ENCODE measurements at places on chromosomes 5 and 9.

GRCh38 chr5:181181650-181182565 is 23.1 kb downstream of the TRIM7 start:
- DNase-seq: peak; percentile 67

DNA sequence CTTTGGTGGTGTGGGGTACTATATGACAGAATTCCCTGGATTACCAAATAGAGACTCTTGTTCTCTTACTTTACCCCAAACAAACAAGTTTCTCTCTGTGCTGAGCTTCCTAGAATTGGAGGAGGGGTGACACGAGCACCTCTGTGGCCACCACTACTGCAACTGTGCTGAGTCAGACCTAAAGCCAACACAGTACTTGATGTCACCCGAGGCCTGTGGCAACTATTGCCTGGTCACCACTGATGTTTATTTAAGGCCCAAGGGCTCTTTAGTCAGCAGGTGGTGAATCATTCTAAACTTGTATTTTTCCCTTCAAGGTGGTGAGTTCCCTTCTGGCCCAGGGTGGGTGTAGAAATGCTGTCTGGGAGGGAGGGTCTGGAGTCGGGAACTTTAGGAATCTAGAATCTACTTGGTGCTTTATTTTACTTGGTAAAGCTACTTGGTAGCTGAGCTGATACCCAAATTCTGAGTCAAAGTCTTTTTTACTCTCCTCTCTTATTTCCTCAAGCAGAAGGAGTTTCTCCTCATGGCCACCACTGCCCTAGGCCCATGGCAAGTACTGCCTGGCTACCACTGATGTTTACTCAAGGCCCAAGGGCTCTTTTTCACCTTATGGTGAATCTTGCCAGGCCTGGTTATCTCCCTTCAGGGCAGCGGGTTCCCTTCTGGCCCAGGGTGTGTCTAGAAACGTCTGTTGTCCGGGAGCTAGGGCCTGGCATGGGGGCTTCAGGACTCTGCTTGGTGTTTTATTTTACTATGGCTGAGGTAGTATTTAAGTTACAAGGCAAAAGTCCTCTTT is 9.8 kb downstream of the LURAP1L start:
- peak; percentile 69 for DNase-seq

GRCh38 chr5:9987101-9987500 is 262.6 kb downstream of the ATPSCKMT start:
- no peak for DNase-seq

GRCh38 chr9:7259544-7260241 is 501.9 kb downstream of the KDM4C start:
- DNase-seq: no peak

GRCh38 chr9:112360047-112360804 is 19.7 kb upstream of the HSDL2 start:
- DNase-seq: peak; percentile 34

GRCh38 chr9:89477811-89478630 is 19.9 kb downstream of the SEMA4D start:
- DNase-seq: peak; percentile 42

DNA sequence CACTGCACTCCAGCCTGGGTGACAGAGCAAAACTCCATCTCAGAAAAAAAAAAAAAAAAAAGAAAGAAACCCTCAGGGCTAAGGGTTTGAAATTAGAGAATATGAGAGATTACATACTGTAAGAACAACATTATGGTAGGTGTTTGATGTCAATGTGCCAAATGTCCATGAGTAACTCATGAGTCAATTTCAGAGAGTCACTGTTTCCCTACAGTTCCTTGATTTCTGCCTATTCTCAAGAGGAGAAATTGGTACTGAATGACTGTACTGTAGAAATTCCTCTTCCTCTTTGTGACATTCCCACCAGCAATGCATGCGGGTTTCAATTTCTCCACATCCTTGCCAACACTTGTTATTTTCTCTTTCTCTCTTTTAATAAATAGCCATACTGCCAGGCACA is 35.2 kb downstream of the MARVELD2 start:
- peak; percentile 77 for DNase-seq

GRCh38 chr5:173324115-173325001 is 3.9 kb downstream of the STC2 start:
- DNase-seq: peak; percentile 91

- peak; percentile 66 for DNase-seq
Measured at GRCh38 chr5:65722575-65723403, 784 bp downstream of the NLN start.

- DNase-seq: no peak
Measured at GRCh38 chr5:145521066-145521465, 314.1 kb downstream of the PRELID2 start.

- peak; percentile 67 for DNase-seq
Measured at GRCh38 chr5:79025054-79025472, 40.0 kb upstream of the ARSB start.

DNA sequence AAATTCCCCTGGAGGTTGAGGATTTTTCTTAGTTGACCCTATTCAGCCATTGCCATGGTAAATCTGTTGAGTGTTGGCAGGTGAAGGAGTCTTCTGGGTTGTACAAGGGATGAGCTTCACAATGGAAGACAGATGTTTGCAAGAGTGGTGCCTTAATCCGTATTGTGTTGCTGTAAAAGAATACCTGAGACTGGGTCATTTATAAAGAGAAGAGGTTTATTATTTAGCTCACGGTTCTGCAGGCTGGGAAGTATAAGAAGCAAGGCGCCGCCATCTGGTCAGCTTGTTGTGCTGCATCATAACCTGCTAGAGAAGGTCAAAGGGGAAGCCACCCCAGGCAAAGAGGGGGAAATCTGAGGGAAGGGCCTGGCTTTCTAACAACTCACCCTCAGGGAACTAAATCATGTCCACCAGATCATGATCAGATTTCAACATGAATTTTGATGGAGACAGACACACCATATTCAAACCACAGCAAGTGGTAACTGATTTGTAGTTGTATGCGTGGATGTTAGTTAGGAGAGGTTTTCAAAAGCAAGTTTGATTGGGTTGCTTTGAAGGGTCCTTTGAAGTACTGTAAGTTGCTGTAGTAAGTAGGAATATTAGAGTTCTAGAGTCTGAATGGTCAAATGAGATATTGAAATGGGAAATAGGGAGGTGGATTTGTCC is 2.5 kb downstream of the TNPO1 start:
- DNase-seq: peak; percentile 56

DNA sequence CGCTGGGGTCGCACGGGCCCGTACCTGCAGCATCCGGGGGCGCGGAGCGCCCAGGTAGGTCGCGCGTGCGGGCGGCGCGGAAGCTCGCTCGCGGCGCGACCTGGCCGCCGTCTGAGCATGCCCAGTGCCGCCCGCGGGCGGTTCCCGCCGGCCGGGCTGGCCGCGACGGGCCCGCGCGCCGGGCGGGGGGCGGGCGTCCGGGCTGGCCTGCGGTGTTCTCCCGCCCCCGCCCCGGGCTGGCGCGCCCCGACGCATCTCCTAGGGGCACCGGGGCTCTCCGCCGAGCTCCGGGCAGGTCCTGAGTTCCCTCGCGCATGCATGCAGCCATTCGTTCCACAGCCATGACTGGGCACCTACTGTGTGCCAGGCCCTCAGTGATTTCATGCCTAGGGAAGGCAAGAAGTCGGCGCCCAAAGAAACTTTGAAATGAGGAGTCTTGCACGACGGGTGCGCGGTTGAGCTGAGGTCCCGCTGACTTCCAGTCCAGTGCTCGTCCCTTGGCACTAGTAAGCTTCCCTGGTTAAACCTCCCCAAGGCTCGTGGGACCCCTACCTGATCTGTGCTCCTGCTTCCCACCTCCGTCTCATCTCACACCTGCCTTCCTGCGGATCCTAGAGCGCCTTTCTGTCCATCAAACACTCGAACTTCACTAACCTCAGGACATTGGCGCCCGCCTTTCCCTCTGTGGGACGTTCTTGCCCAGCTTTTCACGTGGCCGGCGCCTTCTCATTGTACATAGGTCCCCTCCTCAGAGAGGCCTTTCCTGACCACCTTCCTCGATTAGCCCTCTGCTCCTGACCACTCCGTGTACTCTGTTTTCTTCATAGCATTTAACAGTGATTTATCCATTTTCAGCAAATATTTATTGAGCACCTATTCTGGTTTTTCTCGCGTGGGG is at the start of gene PTPN3:
PTPN3 (minus strand) TSS at position 113 of the 898 bp plus-strand sequence. CDS start 34,873 bp downstream, outside the sequence.
- no peak for DNase-seq

GRCh38 chr9:99449726-99450125 is 227.6 kb downstream of the SEC61B start:
- peak; percentile 37 for DNase-seq

- no peak for DNase-seq
Measured at GRCh38 chr5:6705088-6705487, 8.1 kb upstream of the TENT4A start.

GRCh38 chr5:173243243-173243830 is 8.3 kb upstream of the NKX2-5 start:
- no peak for DNase-seq

GRCh38 chr9:123823194-123823947 is 106.6 kb downstream of the DENND1A start:
- no peak for DNase-seq

GRCh38 chr5:164784230-164784629 is 1278.8 kb downstream of the MAT2B start:
- no peak for DNase-seq

GRCh38 chr5:170192829-170193228 is 40.0 kb upstream of the C5orf58 start:
- DNase-seq: no peak

DNA sequence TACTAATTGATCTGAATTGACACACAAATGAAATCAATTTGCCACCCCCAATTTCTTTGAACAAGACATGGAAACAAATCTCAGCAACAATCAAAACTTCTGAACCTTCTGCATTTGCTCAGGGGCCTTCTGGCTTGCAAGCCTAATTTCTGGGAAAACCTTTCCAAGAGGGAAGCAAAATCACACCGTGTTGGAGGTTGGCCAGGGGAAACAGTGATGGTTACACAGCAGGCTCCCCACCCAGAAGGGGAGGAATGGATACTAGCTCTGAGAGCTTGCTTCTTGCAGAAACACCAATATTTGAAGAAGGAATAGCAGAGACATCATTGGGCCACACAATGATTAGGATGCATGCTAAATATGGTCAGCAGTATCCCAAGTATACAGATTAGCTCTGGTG is 488.6 kb upstream of the TRPC7 start:
- no peak for DNase-seq

DNA sequence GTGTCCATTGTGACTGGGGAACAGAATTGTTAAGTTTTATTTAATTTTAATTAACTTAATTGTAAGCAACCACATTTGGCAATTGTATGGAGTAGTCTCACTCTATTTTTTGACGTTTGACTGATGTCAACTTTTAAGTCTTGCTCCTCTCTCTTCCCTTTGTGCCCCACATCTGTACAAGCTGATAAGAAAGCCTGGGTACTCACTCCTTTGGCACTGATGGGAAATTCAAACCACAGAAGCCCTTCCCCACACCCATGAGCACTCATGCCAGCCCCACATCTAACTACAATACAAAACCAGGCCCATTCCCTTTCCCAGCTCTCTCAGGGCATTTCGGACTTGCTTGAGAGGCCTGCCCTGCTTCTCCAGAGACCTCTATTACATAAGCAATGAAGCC is 451.5 kb upstream of the KIF2A start:
- DNase-seq: no peak

DNA sequence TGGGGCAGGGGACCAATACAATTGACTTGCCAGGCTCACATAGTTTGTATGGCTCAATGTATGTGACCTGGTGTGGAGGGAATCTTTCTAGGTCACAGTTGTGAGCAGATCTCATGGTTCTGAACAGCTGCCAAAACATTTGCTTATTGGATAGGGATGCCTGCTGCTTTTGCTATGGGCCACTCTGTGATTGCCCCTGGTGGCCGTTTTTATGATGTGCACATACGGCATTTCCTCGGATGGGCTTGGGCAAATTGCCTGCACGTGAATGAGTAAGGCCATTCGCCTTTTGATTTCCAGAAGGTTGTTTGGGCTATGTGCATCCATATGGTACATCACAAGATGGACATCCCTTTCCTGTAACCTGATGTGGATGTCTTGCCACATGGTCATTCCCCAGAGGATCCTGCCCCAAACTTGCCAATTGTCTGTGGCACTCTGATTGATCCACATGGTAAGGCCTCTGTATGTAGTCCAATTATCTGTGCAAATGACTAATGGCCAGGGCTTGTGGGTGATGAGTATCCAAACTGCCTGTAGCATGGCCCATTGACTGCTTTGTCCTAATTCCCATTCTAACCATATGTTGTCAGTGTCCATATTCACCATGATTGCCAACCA is 10.7 kb upstream of the SLC22A4 start:
- DNase-seq: peak; percentile 59
